Thymus (tissue), 14 donors: ENCODE measurements at places on chromosomes 2 and 18.

GRCh38 chr2:233353769-233354499 lies at the start of gene DGKD:
TSS of gene DGKD (plus strand) at chr2:233354494. CDS start at chr2:233354519, 25 bp downstream.
- DNase-seq: peak; percentile 63

DNA sequence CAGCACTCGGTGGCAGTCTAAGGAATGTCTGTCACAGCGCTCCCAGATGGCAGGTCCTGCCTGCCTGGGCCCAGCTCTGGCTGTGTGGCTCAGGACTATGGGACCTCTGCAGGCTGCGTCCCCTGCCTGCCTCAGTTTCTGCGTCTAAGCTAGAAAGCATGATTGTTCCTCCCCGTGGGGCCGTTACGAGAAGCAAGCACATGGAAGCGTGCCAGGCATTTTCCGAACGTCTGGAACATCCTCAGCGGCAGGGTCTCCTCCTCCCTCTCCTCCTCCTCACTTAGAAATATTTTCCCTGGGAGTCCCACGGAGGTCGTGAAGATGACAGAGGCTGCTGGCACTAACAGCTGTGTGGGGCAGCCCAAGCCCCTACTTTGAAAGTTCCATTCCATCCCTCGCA lies 43.3 kb downstream of the LRRFIP1 start:
- DNase-seq: no peak

- no peak for DNase-seq
Observed at GRCh38 chr2:42823744-42824453, 31.5 kb upstream of the HAAO start.

- no peak for DNase-seq
Observed at GRCh38 chr2:37705191-37705590, 33.7 kb upstream of the CDC42EP3 start.

GRCh38 chr2:230913406-230914143 lies 11.5 kb downstream of the GPR55 start:
- no peak for DNase-seq

- DNase-seq: no peak
Observed at GRCh38 chr2:27904405-27904665, 13.8 kb downstream of the BABAM2 start.

DNA sequence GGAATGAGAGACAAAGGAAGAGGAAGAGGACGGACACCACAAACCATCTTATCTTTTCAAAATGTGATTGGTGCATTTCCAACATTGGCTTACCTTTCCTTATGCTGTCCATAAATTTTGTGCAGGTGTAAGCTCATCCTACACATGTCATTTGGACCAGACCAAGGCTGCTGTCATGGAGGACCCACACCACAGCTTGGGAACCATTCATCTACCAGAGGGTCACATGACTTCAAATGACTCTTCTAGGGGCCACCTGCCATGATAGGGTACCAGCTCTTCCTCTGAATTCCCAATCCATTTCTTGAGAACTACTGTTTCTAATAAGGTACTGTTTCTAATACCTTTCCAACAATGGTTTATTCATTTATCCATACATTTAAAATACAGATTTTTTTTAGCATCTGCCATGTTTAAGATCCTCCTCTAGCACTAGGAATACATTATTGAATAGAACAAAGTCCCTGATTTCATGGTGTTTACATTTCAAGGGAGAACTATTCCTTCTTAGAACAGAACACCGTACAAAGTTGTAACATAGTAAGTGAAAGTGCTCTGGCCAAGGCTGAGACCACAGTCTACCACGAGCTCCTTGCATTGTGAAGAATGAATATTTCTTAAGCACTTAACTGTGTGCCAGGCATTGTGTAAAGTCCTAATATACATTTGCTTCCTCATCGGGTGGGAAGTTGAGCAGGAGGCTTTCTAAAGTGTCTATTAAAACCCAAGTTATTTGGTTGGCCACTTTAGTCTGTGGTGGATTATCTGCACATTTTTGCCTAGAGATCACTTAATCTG lies 246.1 kb upstream of the FN1 start:
- no peak for DNase-seq

- DNase-seq: no peak
Observed at GRCh38 chr2:162072181-162072702, 1.8 kb downstream of the DPP4 start.

DNA sequence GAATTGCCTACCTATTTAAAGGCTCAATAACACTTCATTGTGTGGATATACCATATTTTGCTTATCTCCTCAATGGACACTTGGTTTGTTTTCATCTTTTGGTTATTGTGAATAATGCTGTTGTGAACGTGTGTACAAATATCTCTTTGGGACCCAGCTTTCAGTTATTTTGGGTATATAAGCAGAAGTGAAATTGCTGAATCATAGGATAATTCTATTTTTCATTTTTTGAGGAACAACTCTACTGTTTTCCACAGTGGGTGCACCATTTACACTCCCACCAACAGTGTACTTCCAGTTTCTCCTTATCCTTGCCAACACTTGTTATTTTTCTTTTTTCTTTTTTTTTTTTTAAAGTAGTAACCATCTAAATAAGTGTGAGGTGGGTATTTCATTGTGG lies 29.0 kb downstream of the PTPN4 start:
- DNase-seq: no peak

GRCh38 chr18:34514238-34514637 lies 195.9 kb upstream of the DTNA start:
- DNase-seq: no peak

DNA sequence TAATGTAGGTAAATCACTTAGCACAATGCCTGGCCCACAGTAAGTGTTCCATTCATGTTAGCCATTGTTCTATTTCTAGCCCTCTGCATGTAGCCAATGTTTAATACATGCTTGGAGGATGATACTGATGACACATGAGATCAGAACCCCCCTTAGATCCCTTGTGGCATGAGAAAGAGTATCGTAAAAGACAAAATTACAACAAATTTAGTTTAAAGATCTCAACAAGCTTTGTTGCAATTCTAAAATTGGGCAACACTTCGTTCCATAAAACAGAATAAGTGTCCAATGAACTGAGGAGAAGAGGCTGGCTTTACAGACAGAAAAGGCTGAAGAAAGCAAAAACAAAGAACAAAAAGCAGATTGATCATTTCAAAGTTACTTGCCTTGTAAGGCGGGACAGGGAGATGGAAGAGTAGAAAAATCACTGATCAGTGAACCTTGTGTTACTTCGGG lies 148.7 kb upstream of the SLC1A4 start:
- no peak for DNase-seq

GRCh38 chr2:121343191-121343590 lies 58.2 kb upstream of the TFCP2L1 start:
- no peak for DNase-seq

DNA sequence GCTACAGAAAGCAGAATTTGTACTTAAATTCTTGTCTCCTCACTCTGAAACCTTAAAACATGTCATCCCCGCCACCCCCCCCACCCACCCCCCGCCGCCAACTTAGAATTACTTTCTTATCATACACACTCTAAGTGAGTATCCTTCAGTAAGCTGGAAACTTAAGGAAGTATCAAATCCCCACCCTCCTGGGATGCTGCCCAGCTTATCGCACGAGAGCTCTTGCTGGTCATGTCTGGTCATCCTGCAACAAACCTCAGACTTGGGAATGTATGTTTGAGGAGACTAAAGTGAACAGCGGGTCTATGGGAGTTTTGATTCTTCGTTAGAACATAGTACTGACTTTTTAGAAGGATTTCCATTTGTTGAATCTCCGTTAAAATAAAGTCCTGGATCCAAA lies 203.3 kb downstream of the PTGR3 start:
- DNase-seq: no peak

GRCh38 chr18:23122334-23123229 lies 12.7 kb upstream of the CABLES1 start:
- no peak for DNase-seq

DNA sequence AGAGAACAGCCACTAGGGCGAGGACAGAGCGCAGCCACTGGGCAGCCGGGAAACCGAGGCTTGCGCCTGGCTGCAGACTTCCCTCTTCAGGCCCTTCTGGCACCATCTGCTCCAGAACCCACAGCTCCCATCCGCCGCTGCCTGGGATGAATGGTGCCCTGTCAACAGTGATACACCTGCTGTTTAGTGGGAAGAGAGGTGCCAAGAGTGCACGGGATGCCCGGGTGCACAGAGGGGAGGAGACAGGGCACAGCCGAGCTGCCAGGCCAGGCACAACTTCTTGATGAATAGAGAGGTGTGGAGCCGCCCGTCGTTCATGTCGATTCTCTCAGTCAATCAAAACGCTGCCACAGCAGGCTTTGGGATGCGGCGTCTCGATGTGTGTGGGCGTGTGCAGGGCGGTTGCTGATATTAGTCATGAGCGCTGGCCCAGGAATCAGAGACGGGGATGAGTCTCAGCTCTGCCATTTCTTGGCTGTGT lies 39.5 kb downstream of the RRM2 start:
- DNase-seq: no peak

GRCh38 chr2:196376984-196377877 lies 205.9 kb upstream of the STK17B start:
- DNase-seq: no peak

GRCh38 chr2:148167241-148167766 lies 146.4 kb downstream of the MBD5 start:
- no peak for DNase-seq

GRCh38 chr18:48634491-48634890 lies 95.7 kb downstream of the CTIF start:
- no peak for DNase-seq

DNA sequence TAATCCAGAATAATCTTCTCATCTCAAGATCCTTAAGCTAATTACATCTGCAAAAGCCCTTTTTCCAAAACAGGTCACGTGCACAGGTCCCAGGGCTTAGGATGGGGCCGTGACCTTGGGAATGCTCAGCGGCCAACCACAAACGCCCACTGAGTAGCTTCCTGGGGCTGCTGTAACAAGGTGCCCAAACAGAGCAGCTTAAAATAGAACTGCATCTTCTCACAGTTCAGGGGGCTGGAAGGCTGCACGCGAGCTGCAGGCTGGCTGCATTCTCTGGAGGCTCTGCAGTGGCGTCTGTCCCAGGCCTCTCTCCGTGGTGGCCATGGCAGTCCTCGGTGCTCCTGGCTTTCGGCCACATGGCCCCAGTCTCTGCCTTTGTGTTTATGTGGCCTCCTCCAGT lies 31.9 kb downstream of the ADI1 start:
- DNase-seq: no peak

GRCh38 chr2:40361478-40361877 lies 90.4 kb downstream of the SLC8A1 start:
- DNase-seq: no peak

DNA sequence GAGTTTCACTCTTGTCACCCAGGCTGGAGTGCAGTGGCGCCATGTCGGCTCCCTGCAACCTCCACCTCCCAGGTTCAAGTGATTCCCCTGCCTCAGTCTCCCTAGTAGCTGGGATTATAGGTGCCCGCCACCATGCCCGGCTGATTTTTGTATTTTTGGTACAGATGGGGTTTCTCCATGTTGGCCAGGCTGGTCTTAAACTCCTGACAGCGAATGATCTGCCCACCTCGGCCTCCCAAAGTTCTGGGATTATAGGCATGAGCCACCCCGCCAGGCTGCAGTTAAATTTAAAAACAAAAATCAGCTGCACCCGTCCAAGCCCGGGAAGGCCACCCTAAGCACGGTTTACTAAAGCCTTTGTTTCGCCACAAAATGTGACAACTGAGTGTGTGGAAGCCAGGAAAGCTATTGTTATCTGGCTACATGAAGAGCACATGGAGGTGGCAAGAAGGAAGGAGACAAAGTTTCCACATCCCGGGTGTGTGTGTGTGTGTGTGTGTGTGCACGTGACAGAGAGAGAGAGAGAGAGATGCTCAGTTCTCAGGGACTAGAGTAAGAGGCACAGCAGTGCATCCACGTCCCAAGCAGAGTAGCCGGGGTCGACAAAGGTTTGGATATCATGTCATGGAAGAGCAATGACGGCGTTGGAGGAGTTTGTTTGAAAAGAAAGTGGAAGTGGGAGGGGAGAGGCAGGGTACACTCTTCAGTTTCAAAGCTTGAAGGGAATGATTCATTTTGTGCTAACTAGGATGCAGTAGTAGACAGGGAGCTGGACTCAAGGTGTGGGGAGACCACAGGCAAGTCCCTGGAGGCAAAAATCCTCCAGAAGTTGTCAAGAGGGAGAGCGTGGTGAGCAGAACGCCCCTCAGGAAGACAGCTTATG lies 20.1 kb downstream of the INPP5D start:
- no peak for DNase-seq

DNA sequence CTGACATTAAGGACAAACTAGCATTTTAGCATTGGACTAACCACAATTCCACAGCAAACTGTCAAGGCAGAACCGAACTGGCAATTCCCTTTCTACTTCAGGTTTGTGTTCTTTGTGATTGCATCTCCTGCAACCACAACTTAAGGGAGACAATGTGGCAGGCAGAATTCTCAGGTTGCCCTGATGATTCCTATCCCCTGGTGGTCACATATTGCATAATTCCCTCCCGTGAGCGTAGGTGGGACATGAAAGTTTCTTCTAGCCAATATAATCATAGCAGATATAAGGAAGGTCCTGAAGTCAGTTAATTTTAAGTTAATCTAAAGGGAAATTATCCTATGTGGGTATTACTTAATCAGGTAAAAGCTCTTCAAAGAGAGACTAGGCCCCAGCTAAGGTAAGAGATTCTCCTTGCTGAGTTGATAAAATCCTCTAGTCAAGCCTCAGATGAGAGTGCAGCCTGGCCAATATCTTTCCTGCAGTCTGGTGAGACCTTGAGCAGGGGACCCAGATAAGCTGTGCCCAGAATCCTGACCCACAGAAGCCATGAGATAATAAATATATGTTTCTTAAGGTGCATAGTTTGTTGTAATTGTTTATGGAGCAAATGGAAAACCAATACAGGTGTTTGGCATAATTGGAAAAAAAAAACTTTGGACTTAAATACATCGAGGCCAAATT lies 45.9 kb upstream of the TNP1 start:
- DNase-seq: no peak

DNA sequence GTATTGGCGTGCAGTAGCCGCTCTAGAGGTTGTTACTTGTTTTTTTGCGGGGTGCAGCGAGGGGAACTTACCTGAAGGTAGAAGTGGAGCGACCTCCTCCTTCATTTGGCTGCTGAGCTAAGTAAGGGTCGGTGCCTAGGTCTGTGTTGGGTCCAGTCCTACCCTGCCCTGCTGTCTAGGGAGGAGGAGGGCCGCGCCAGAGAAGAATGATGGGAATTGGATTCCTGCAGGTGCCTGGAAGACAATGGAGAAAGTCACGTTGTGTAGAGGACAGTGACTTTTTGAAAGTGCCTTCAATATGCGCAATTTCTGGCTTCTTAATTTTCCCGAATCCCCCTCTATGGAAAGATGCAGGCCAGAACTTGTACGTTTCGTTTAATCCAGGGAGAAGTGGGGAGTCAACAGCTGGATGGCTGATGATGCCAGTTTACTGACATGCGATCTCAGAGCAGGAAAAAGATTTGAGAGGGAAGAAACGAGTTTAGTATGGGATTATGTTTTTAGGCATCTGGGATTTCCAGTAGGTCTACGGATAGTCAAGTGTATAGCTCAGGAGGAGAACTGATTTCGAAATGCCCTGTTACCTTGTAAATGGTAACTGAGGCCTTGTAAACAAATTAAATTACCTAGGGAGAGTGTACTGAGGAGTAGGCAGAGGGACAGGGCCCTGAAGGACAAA lies 653 bp downstream of the MRPS9 start:
- DNase-seq: no peak

DNA sequence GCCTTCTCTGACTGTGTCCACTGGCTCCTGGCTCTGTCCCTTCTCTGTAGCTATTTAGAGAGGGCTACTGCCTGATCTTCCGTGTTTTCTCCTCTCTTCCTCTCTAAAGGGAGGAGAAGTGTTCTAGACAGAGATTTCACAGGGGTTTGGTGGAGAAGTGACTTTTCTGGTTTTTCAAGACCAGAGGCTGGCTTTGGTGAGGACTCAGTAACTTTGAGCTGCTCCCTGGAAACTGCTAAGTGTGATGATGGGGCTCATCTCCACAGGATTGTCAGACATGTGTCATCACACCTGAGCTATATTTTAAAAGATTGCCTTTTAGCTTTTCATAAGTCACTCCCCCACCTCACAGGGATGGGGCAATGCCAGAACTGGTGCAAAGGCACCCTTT lies 6.2 kb downstream of the MAL start:
- no peak for DNase-seq
